Activated CD4-positive, alpha-beta T cell treated with anti-CD3 and anti-CD28 coated beads, Interleukin-2, amount 50 U/mL, for 24 hours (primary cell): ENCODE measurements at places on chromosomes 1 and 21.

DNA sequence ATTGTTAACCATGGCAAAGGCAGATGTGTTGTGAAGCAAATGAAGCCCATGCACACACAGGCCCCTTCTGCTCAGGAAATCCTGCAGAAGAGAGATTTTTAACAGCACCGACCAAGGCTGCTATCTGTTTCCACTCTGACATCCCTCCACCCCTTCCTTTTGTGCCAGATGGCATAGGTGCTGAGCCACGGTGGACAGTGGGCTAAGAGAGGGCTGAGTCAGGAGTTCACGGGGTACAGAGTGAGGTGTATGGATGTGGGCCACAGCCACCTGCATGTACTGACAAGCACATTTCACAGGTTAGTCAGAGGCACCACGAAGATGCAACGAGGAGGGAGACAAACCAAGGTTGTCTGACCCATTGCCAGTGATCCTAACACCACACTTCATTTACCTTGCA, 9.5 kb downstream of the RSPH1 start:
- no peak for DNase-seq

DNA sequence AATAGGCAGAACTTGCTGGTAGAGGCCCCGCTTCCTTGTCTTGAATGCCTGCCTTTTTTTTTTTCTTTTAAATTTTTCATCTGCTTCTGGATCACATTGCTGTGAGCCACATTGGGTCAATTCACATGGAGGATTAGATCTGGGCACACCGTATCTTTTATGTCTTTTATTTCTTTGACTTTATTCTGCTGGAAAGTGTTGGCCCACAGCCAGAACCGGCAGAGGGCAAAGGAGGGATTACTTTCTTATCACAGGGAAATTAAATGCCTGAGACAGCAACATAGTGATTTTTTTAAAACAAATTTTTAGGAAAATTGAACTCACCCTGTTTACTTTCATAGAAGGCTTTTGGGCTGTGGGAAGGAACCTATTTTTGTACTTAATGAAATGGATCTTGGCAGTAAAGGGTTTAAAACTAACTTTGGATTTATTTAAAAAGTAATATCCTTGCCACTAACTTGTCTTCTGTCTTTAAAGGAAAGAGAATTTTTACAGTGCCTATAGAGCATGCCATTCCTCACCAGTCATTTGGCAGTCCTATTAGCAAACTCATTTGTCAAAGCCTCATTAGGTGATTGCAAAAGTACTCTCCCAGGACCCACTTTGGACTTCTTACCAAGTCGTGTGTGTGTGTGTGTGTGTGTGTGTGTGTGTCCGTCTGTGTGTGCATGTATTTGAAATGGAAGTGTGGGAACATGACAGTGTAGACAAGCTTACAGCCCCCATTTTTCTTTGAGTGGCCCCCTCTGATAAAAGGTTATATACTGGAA, 68.4 kb downstream of the ST6GALNAC3 start:
- DNase-seq: no peak

DNA sequence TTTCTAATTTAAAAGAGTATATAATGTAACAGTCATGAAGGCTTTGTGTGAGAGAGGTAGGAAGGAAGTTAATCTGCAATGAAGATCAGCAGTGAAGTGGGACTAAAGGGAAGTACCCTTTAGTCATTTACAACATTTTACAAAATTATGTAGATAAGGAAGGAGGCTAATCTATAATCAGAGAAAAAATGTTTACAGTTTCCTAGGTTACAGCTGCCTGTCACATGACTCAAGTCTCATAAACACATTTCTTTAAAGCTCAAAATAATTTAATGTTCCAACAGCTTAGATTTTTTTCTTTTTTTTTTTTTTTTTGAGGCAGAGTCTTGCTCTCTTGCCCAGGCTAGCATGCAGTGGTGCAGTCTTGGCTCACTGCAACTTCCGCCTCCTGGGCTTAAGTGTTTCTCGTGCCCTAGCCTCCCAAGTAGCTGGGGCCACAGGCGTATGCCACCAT, 26.2 kb upstream of the CAP1 start:
- no peak for DNase-seq

- no peak for DNase-seq
Observed at GRCh38 chr1:233681285-233681684, 67.4 kb downstream of the KCNK1 start.

GRCh38 chr1:64942675-64943074, 23.7 kb downstream of the JAK1 start:
- DNase-seq: no peak

DNA sequence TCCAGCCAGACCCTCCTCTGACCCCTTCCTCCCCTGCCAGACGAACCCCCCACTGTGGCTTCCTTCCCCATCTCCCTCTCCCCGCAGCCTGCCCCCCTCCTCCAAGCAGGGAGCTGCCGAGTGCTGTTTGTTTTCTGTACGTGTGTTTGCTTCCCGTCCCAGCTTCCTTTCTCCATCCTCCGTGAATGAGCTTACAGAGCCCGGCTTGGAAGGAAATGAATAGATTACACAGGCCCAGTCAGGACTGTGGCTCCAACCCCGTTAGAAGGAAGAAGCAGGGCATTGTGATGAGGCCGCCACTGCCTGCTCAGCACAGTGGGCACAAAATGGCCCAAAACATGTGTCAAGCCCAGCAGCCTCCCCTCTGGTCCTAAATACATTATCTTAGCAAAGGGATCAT, 123.2 kb downstream of the IGSF21 start:
- no peak for DNase-seq

- DNase-seq: no peak
Observed at GRCh38 chr1:69952676-69953075, 252.7 kb downstream of the LRRC40 start.

DNA sequence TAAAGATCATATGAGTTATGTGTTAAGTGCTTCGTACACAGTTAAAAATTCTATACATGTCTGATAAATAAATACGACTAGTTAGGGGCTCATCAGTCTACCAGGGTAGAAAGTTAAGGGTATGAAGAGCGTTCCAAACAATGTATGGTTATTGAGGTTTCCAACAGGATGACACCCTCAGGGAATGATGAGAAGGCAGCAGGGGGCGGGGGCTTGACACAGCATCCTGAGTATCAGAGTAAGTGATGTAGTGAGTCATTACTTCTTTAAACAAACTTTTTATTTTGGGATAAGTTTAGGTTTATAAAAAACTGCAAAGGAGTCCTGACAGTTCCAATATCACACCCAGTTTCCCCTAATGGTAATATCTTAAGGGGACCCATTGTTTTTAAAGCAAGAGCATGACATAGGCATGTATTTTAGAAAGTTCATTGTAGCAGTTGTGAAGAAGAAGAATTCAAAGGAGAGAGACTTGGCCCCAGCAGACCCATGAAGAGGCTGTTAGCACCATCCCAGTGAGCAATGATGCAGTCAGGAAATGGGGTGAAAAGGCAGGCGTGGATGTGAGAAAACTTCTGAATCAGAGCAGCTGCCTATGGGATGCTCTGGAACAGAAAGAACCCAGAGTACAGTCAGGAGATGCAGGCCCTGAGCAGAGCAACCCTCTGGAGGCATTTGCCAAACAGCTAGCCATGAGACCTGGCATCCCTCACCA, 15.0 kb upstream of the PSMB2 start:
- DNase-seq: no peak

DNA sequence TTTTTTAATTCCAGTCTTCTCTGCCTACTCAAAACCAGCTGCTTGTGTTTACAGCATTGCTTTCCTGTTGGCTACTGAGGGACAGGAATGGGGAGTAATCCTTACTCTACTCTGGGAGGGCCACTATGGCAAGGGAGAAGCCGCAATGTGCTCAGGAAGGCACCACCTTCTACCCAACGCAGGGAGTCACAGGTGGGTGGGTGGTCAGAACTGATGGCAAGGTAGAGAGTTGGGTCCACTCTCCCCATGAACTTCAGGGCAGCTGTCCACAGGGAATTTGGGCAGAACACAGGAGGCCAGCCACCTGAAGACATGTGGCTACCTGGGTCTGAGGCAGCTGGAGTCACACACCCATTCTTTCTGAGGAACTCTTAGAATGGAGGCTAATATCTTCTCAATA, 40.5 kb upstream of the HMGB4 start:
- no peak for DNase-seq

DNA sequence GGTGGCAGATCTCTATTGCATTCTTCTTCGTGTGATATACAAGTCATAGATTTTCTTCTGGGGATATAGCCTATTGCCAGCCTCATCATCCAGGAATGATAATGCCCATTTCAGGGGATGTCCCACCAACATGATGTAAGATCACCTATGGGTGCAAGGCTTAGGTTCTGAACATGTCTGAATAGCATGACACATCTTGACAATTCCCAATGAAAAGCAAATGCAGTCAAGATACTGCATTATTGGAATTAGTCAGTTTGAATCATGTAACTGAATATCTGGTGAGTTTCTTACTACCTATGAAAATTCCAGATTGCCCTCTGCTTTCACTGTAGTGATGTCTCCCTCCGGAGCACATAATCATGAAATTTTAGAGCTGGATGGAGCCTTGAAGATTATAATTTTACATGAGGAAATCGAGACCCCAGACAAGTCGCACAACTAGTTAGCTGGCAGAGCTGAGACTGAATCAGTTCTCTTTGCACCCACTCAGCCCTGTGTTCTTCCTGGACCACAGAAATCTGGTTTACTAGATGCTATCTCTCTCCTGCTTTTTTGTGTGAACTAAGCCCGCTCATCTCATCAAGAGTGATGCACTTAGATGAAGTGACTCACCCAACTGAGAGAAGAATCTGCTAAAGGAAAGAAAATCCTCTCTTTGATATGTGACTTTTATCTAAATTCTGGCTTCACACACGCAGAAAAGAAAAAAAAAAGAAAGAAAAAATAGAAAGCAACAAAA, 65.0 kb downstream of the WDR64 start:
- peak; percentile 18 for DNase-seq

DNA sequence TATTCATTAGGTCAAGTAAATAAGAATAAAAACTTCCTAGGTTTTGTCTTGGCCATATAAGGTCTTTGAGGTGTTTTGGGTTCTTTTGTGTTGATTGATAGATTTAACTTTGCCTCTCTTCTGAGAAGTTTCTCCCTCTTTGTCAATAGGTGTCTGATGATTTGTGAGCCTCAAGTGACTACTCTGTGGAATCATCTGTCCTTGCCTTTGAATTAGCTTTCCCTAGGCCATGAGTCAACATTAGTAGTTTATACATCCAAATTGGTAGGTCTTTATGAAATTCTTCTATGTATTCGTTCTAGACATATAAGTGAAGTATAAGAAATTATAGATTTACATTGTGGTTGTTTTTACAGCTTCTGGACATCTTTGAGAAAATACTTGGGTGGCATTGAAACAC, 864.4 kb downstream of the USP25 start:
- no peak for DNase-seq

DNA sequence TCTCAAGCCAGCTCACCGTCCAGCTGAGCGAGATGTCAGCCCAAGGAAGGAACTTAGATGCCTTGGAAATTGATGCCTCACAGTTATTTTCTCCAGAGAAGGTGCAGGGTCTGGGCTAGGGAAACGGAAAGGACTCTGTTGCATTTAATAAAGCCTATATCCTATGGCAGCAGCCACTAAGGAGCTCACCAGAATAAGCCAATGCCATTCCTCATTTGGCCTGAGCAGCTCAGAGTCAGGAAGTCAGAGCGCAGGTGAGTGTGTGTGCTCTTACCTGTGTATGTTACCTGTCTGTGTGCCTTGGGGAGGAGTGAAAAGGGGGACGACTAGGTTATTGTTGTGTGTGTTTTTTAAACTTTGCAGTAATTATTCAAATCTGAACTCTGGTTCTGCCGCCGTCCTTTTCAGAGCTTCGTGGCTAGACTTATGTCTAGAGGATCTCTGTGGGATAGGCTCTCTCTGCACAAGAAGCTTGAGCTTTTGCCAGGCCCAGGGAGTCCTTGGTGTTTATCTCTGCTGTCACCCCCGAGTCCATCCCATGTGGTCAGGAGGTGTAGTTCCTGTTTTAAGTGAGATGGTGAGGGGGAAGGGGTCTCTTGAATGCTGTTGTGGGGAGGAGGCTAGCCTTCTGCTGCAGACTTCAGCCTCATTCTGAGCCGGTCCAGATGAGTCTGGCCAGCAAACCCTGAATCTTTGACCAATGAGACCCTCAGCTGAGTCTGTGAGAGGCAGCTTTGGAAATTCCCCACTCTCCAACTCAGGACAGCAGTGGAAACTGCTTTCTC, 2.4 kb downstream of the TMCC2 start:
- no peak for DNase-seq
